ENCODE measurements at places on chromosomes 2 and 18.
A peak's percentile ranks its signal among the peaks of the same experiment; 100 is the strongest.

GRCh38 chr2:189002079-189002478 is 27.9 kb downstream of the COL3A1 start:
- no peak for DNase-seq

GRCh38 chr2:187502467-187502866 is 51.8 kb downstream of the TFPI start:
- no peak for DNase-seq

- no peak for DNase-seq
Measured at GRCh38 chr2:166444306-166444705, 49.7 kb downstream of the SCN7A start.

DNA sequence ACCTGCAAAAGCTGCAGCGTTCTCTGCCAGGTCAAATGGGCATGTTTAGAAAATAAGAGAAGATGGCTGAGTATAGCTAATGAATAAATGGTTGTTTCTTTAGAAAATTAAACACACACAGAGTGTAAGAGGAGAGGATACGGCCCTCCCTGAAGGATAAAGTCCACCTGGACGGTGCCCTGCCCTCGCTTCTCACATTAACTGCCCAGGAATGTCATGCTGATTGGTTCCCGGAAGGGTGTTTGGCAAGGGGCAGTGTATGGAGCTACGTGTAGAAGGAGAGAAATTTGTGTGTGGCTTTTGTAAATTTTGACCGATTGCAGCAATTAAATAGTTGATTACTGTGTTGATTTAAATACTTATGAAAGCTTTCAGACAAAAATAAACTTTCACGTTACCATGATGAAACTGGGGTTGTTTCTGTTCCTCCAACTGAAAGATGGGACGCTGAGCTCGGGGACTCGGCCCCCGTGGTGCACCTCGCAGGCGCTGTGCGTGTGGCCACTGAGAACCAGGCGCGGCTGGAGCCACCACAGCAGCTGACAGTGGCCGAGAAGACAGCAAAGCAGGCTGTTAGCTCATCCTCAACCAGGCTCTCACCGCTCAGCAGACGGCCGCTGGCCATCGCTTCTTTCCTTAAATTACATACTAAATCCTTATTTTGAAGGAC is 22.7 kb downstream of the MPPE1 start:
- DNase-seq, result no peak

DNA sequence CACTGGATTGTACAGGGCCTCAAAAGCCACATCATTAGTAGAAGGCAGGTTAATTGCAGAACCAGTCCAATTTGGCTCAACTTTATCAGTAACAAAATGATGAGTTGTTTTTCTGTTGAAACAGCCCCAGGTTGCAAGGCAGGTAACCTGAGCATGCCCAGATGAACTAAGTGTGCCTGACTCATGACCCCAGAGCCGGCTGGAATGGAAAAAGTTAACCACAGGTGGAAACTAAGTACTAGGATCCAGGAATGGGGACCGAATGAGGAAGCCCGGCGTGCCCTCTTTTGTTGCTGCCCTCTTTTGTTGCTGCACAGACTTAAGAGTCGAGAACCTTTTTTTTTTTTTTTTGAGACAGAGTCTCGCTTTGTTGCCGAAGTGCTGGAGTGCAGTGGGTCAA is 79.5 kb upstream of the YWHAQ start:
- no peak for DNase-seq

DNA sequence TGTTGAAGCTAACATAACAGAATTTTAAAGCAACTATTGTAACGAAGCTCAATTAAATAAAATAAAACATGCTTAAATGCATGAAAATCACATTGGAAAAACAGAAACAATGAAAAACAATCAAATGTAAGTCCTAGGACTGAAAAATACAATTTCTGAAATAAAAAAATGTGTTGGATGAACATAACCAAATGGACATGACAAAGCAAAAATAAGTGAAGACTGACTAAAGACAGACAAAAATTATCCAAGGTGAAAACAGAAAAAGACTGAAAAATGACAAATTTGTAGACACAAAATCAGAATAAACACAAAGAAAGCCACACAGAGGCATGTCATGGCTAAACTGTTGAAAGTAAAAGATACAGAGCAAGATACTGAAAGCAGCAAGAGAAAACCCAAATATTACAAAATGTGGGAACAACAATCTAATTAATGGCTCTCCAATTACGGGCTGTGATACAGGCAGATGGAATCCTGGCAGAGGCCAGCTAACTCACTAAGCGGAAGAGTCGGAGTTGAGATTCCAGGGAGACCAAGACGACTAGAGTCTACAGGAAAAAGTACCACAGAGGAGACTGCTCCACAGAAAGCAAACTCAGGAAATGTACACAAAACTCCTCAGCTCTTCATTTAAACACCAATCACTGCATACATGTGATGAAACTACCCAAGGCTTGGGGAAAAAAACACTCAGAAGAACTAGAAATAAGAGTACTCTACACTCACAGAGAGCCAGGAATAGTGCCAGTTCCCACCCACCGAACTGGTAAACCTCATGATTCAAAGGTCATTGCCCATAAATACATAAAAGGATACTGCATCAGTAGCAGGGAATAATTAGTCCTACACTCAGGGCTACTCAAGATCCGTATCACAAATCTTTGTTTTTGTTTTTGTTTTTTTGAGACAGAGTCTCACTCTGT is 83.6 kb downstream of the ATAD2B start:
- no peak for DNase-seq

- no peak for DNase-seq
Measured at GRCh38 chr2:40452786-40453185, 896 bp upstream of the SLC8A1 start.

DNA sequence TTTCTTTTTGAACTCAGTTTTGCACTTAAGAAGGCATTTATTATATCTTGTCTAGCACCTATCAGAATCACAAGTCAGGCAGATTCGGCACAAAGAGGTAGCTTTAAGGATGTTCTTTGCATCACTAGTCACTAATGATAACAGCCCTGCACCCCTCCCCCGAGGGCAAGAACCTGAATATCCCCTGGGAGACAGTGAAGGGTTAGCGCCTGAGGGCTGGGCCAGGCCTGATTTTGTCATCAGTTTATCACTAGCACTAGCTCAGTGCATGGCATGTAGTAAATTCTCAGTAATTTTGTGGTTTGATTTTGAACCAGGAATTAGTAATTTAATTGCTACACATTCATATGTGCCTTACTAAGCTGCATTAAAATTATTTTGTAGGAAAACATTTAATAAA is 23.9 kb upstream of the HS6ST1 start:
- no peak for DNase-seq

GRCh38 chr18:24585996-24586566 is 125.6 kb downstream of the HRH4 start:
- no peak for DNase-seq

DNA sequence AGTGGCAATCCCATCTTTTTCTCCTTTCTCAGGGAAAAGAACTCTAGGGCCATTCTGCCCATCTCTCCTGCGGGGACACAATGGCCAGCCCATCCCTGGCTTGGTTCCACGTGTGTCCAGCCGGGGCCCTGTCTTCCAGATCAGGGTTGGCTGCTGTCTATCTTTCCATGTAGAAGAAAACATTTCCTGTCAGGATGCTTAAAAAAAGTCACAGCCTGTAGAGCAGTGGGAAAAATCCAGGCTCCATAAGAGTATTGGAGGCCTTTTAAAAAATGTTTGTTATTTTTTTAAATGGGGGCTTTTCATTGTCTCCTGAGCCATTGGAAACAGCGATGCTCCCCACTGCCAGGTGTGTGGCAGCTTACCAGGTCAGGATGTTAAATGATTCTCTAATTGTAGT is 105.6 kb downstream of the TGFA start:
- DNase-seq, result no peak

- no peak for DNase-seq
Measured at GRCh38 chr2:221502270-221503010, 69.7 kb downstream of the EPHA4 start.

GRCh38 chr18:32918692-32919250 is 145.9 kb upstream of the KLHL14 start:
- peak; percentile 3 for DNase-seq

- DNase-seq, result no peak
Measured at GRCh38 chr2:230124757-230125431, 56.2 kb upstream of the SLC16A14 start.

- DNase-seq, result no peak
Measured at GRCh38 chr18:56921896-56922480, 224.9 kb upstream of the BOD1L2 start.
